ENCODE measurements at places on chromosomes 12 and 14.

DNA sequence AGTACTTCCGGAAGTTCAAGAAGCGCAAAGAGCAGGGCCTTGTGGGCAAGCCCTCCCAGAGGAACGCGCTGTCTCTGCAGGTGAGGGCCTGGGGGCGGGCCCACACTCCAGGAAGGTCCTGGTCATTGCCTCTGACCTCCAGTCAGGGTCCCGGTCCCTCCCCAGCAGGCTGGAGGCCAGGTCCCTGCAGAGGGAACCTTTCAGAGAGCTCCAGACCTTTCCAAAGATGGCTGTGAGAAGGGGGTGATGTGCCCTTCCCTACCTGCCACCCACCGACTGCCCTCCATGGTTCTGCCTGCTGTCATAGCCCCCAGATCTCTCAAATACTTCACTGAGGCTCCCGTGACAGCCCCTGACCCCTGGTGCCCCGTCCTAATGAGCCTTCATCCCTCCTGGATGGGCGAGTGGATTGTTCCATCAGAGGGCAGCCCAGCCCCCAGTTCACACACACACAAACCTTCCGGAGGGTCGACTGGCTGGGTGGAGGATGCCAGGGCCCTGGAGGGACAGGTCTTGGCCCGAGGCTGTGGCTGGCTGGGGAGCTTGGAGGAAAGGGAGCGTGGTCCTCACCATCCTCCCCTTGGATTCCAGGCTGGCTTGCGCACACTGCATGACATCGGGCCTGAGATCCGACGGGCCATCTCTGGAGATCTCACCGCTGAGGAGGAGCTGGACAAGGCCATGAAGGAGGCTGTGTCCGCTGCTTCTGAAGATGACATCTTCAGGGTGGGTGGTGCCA, 117.5 kb upstream of the FKBP4 start:
- DNase-seq, result no peak

- no peak for DNase-seq
These were observed 269.2 kb downstream of the KSR2 start for GRCh38 chr12:117699575-117699974.

DNA sequence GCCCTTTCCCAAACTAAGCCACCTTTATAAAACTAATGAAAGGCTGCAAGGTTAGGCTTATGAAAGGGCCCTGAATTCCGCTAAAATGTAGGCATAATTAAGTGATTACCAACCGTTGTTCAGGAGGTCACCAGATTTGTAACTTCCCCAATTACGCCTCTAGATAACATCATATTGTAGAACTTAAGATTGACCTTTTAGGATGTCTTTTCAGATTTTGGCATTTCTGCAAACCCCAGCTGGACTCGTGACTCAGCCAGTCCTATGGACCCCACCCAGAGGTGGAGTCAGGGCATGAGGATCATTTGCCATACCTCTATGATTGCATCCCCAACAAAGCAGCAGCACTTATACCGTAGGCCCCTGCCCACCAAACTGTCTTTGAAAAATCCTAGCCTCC, 3.7 kb upstream of the LPCAT3 start:
- no peak for DNase-seq

DNA sequence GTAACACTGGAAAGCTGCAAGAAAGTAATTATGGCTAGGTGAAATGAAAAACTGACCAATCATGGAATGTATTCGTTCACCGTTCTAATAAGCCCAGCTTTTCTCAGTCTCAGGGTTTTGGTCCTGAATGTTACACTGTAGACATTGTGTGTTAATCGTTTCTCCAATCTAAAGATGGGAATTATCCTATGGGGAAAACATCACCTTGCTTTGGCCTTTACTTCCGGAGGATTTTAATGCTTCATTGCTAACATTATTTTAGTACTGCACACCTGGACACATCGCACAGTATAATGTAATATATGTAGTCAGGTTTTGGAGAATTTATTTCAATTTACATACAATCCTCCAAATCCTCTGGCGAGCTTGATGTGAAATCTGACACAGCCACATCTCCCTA, 1.2 kb upstream of the TRHDE start:
- DNase-seq, result no peak

DNA sequence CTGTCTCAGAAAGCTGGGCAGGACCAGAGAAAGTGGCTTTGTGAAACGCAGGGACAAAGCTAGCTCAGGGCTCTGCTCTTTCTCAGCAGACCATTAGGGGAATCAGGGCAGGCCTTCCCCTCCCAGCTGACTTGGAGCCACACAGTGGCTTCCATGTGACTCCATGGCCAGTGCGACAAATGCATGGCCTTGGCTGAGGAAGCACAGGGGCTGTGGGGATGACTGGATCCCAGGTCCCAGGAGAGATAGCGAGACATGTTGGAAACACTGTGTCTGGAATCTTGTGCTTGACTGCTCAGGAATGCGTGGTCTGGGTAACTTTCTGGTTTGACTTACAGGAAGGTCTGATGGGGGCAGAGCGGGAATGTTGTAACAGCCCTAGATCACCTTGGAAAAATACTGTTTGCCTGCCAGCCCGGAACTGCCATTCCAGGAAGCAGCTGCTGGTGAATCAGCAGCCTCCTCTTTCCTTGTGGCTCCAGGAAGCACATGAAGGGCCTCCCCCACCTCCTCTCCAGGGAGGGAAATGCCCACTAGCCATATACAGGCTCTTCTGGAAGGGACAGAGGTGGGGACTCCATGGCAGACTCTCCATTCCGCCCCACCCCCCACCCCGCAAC, 133.5 kb upstream of the HIF1A start:
- no peak for DNase-seq
